ENCODE measurements at places on chromosomes 4 and X. TPM values are rescaled to one million over a fixed set of nuclear protein-coding genes. Genes with fewer than 3 reads are reported as not detected.

The TIMM8A gene
- total RNA-seq: 35.5 TPM

The HPRT1 gene
- total RNA-seq: 134 TPM

The PIR gene
- total RNA-seq: 56.1 TPM

The UGT2B10 gene
- total RNA-seq: not detected

The POLN gene
- total RNA-seq: 0.96 TPM

The NPNT gene
- 0.18 TPM for total RNA-seq

All from A549 treated with RU486 at 1 μM for 4 hours (cell line).